ENCODE measurements at places on chromosomes 12 and 14.
A peak's percentile ranks its signal among the peaks of the same experiment; 100 is the strongest.

DNA sequence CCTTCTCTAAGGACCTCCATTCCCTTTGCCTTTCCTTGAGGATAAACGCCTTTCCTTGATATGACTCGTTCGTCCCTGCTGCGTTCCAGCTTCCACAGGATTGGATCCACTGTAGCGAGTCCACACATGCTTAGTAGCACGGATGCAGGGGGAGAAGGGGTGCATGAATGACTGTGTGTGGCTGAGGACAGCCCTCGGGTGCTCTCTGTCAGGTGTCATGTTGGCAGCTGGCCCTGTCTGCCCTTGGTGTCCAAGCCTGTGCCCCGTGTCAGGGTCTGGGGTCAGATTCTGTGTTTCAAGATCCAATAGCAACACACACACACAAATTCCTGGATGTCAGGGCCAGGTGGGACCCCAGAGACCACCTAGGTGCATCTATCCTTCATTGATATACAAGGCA lies 17.5 kb upstream of the KRT80 start:
- DNase-seq: no peak

- DNase-seq: no peak
Measured at GRCh38 chr14:88421286-88421685, 35.8 kb downstream of the SPATA7 start.

DNA sequence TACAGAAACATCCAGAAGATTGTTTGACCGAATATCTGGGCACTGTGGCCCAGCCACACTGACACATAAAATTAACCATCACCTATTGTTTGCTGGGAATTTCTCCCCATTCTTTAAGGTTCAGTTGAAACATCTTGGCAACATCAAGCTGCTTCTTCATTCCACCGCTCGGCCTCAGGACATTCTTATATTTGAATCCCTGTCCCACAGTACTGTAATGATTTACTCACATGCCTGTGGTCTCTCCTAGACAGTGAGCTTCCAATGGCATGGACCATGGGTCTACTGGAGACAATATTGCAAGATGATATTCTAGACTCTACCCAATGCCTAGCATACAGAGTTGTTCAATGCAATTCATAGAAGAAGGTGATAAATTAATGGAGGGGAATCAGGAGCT lies 56.1 kb downstream of the EMP1 start:
- DNase-seq: no peak

DNA sequence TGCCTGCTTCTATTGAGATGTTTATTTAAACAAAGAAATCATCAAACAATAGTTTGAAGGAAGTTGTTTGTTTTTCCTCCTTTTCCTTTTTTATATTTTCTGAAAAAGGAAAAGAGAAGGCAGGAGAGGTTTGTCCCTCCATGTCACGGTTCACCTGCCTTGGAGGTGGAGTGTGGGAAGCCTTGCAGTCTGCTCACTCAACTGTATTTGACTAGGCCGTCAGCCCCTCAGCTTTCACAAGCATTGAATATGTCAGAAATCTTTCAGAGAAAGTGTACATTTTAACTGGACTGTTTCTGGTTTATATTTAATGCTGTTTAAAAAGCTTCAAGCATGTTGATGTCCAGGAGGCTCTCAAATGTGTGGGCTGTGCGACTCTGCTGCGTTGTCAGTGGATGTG lies 370.4 kb downstream of the NPAS3 start:
- no peak for DNase-seq

DNA sequence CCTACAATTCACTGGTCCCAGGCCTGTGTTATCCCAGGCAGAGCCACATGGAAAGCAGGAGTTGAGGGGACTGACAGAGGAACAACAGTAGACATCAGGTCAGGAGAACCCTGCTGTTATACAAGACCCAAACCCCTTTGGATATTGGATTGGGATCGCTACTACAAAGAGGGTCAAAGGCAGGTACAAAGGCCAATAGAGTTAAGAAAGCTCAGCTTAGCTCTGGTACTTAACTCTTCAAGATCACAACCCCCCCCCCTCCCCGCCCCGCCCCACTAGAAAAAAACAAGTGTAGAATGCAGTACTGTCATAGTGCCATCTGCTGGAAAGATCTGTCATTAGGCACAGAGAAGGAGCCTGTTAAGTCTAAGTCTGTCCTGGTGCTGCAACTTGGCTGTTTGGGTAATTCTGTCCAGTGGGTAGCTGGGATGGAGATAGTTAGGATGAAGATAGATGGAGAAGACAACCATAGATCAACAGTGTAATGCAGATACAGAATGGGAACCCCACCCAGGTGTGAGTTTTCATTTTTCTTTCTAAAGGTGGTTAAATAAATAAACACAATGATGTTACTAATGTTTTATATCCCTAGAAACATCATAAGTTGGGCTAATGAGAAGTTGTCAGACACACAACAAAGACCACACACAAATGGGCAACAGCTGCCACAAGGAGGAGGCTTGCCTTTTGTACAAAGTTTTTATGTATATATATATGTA lies 17.2 kb downstream of the REM2 start:
- DNase-seq: peak; percentile 82

GRCh38 chr12:51592034-51592705 lies 1.1 kb downstream of the SCN8A start:
- DNase-seq: no peak
